Stimulated activated CD4-positive, alpha-beta T cell treated with anti-CD3 and anti-CD28 coated beads, Interleukin-12 subunit alpha, Interleukin-12 subunit beta, amount 100 ng/mL, for 24 hours (primary cell): ENCODE measurements at places on chromosomes 12 and 14.

DNA sequence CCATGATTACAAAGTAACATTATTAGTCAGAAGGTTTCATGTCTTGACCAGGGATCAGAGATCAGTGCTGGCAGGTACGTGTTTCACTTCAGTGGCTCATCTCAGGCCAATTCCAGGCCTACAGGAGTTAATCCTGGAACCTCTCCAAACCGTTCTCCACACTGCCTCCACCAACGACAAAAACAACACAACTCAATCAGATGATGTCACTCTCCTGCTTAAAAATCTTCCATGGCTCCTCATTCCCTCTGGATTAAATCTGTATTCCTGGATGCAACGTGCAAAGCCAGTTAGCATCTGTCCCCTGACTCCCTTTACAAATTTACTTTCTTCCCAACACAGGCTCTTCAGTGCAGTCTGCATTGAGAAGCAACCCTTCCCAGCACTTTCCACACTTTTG is 34.3 kb upstream of the TXNRD1 start:
- no peak for DNase-seq

DNA sequence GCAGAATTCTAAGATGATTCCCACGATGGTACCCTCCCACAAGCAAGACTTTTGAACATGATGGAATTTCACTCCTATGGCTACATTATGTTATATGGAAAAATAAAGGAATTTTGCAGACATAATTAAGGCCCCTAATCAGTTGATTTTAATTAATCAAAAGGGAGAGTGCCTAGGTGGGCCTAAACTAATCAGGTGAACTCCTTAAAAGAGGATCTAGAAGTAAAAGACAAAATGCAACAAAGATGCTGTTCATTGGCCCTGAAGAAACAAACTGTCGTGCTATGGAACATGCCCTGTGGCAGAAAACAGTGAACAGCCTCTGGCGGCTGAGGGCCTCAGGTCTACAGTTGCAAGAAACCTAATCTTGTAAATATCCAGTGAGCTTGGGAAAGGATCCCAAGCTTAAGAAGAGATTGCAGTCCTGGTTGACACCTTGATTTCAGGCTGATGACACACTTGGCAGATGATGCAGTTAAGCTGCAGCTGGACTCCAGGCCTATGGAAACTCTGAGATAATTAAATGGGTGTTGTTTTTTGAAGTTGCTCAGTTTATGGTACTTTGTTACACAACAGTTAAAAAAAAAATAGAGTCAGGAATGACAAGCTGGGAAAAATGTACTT is 13.8 kb downstream of the TMCC3 start:
- DNase-seq = no peak

GRCh38 chr14:23481362-23481970 is 12.0 kb downstream of the NGDN start:
- no peak for DNase-seq

- DNase-seq = no peak
Measured at GRCh38 chr12:52027085-52027843, 20.5 kb downstream of the TAMALIN start.

GRCh38 chr12:114392909-114393308 is 13.0 kb downstream of the TBX5 start:
- no peak for DNase-seq
